Left hindlimb (tissue), 1 donor: ENCODE measurements at places on chromosomes 3 and 15.

DNA sequence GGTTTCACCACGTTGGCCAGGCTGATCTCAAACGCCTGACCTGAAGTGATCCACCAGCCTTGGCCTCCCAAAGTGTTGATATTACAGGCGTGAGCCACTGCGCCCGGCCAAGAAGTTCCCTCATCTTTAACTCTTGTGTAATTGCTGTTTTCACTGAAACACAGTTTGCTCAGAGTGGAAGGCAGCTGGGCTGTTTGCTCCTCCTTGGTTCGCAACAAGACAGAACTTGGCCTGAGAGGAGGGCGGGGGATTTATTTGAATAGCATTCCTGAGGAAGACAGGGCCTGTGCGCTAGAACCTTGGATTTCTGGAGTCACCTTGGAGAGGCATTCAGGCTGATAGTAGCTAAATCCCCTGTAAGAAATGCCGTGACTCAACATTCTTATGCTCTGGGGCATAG is 226.7 kb upstream of the MCTP2 start:
- DNase-seq, result no peak

DNA sequence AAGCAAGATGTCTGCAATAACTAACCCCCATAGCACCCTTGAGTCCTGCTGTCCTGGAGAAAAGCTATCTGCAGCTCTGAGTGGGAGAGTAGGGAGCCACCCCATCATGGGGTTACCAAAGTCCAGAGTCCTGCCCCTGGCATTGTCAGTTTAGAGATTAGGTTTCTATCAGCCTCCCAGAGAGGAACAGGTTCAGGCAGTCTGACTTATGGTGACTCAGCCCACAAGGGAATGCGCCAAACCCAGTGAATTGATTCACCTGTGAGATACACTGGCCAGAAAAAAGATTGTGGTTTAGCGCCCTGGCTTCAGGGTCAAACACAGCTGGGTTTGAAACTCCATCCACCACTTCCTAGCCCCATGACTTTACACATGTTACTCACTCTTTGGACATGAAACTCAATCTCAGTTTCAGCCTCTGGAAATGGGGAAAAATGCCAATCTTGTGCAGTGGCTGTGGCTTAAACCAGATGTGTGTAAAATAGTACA is 263.6 kb upstream of the HES1 start:
- DNase-seq, result no peak

GRCh38 chr3:76203578-76203977 is 418.2 kb upstream of the ZNF717 start:
- DNase-seq, result no peak

- peak; percentile 63 for DNase-seq
Measured at GRCh38 chr15:77606142-77607034, 26.3 kb downstream of the LINGO1 start.

GRCh38 chr15:70605606-70606410 is 157.6 kb downstream of the UACA start:
- DNase-seq, result peak; percentile 93

GRCh38 chr3:40695848-40696247 is 171.1 kb downstream of the ZNF621 start:
- no peak for DNase-seq
